Peyer's patch (tissue), 4 donors: ENCODE measurements at places on chromosomes 11 and 22.

DNA sequence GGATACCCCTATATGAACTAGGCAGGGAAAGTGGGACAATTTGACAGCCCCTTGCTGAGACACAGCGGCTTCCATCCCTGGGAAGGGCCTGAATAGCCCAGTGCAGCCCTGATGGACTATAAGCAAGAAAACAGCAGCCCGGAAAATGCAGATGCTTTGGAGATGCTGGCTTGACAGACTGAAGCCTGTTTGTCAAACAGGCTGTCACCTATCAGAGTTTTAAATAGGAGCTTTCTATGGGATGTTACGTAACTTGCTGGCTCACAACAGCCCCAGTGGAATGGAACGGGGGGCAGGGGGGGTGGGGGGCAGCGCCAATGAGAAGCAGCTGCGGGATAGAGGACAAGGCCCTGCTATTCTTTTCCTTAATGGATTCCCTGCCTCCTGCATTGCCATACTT lies 91.9 kb upstream of the NTM start:
- no peak for DNase-seq

DNA sequence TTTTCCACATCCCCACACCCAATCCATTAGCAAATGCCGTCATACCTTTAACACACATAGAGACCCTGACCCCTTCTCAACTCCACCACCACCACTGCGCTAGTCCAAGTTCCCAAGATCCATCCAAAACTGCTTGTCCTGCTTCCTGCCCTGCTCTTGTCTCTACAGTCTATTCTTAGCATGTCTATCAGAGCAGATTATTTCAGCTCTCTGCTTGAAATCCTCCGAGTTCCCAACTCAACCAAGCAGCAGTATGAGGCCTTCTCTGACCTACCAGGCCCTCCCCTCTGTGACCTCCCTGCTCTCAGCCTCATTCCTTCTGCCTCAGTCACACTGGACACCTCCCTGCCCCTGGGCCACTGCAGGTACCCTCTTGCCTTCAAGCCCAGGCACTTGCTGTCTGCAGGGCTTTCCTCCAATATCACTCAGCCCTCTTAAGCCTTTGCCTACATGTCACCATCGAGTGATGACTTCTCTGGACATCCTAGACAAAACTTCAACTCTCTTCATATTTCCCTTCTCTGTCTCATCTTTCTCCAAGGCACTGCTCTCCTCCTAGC lies 134.6 kb downstream of the SPATA19 start:
- no peak for DNase-seq

- no peak for DNase-seq
Observed at GRCh38 chr11:84825106-84825660, 802.0 kb downstream of the DLG2 start.

DNA sequence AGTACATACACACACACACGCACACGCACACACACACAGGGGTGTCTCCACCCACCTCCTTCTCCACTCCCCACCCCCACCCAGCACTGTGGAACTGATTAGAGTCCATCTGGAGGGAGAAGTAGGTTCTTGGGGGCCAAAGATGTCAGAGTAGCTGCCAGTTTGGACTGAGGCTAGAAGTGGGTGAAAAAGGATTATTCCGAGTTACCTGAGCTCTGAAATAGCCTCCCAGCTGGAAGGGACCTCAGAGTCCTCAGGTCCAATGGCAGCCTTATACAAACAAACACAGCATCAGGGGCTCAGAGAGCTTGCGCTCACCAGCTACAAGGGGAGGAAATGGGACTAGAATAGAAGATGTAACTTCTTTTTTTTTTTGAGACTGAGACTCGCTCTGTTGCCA lies 20.8 kb downstream of the IL10RA start:
- no peak for DNase-seq

GRCh38 chr22:45717789-45718188 lies 46.2 kb downstream of the ATXN10 start:
- DNase-seq: no peak

DNA sequence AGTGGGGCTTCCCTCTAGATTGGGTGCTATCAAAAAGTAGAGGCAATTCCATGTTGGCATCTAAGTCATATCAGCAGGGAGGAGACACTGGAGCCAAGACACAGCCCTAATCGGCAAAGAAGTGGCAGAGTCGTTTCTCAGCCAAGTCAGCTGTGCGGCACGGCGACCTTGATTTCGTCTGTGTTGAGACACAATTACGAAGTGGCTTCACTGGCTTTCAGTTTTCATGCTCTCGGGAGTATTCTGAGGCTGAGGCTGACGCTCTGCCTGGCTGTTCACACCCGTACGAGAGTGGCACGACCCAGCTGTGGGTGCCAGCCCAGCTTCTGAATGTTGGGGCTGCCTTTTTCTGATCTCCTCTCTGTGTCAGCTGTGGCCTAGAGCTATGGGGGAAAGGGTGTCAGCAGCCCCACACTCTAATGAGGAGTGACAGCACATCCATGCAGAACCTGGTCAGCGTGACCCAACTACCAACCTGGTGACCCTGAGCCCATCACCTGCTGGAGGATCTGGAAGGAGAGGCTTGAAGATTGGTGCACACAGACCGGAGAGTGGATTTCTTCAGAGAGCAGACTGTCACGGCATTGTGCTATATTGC lies 105.7 kb upstream of the TMEM45B start:
- no peak for DNase-seq

DNA sequence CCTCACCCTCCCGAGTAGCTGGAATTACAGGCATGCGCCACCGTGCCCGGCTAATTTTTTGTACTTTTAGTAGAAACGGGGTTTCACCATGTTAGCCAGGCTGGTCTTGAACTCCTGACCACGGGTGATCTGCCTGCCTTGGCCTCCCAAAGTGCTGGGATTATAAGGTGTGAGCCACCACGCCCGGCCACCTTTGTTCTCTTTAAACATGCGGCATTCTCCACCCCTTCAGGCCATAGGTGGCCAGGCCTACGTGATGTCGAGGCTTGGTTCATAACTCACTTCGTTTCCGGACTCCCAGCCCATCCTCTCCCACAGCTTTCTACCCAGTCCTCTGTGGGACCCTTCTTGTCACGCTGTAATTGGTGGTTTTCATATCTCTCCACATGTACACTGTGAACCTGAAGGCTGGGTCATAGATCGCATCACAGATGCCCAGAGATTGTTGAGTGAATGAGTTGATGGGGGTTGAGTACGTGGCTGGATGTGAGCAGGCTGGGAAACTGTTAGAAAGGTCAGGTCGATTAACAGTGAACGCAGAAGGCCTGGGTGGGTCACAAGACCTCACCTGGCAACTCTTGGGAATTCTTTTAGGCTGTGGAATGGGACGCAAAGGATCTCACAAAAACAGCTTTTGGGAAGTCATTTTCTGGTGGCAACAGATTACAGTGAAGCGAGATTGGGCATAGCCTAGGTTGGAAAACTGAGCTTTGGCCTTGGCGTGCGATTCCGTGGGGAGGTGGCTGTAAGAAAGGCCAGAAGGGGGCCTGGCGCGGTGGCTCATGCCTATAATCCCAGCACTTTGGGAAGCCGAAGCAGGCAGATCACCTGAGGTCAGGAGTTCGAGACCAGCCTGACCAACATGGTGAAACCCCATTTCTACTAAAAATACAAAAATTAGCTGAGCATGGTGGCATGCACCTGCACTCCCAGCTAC lies 44.5 kb downstream of the ST14 start:
- DNase-seq: peak; percentile 52

- no peak for DNase-seq
Observed at GRCh38 chr11:47786373-47786772, 19.2 kb upstream of the FNBP4 start.

- DNase-seq: no peak
Observed at GRCh38 chr11:115500547-115501501, 3.4 kb downstream of the CADM1 start.

DNA sequence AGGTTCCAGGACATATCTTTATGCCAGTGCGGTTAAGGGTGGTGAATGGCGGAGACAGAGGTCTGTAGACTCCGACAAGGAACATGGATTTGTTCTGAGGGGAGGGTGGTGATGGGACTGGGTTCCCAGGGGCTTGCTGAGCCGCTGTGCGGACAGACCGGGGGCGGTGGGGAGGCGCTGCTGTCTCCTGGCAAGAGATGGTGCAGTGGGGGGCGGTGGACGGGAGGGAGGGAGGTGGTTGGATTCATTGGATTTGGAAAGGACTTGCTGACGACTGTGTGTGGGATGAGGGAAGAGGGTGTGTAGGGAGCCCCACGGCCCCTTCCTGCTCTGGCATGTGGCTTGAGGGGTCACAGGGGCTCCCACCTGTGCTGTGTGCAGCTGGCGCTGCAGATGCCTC lies 43.2 kb downstream of the FLRT1 start:
- no peak for DNase-seq

DNA sequence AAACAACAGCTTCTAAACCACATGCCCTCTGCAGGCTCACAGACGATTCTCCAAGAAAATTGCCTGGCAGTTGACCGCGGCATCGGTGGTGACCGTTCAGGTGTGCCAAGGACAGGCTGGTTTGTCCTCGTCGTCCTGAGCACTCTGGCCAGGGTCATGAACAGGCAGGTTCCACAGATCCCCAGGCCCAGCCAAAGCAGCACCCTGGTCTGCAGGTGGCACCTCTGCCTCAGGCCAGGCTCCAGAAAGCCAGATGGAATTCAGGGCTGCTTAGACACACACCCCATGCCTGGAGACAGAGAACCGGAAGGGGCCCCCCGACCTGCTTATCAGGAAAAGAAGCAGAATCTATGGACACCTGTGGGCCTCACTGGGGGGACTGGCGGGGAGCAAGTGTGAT lies 338.7 kb downstream of the BRD1 start:
- DNase-seq: no peak

- DNase-seq: peak; percentile 44
Observed at GRCh38 chr22:49768951-49769690, 58.6 kb downstream of the BRD1 start.

DNA sequence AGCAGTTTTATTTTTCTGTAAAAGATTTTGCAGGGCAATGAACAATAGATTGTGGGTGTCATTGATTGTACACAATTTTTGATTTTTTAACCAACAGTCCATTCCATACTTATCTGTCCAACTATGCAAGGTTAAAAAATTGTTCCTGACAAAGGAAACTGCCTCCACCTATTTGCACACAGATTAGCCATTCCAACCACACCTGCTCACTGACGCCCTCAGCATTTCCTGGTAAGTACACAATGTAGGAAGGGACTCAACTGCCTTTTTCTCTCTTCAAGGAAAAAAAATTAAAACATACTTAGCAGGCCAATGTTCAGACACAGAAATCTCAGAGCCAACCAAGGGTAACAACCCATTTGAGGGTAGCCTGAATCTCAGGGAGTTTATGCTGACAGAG lies 4.3 kb upstream of the FUT4 start:
- no peak for DNase-seq

DNA sequence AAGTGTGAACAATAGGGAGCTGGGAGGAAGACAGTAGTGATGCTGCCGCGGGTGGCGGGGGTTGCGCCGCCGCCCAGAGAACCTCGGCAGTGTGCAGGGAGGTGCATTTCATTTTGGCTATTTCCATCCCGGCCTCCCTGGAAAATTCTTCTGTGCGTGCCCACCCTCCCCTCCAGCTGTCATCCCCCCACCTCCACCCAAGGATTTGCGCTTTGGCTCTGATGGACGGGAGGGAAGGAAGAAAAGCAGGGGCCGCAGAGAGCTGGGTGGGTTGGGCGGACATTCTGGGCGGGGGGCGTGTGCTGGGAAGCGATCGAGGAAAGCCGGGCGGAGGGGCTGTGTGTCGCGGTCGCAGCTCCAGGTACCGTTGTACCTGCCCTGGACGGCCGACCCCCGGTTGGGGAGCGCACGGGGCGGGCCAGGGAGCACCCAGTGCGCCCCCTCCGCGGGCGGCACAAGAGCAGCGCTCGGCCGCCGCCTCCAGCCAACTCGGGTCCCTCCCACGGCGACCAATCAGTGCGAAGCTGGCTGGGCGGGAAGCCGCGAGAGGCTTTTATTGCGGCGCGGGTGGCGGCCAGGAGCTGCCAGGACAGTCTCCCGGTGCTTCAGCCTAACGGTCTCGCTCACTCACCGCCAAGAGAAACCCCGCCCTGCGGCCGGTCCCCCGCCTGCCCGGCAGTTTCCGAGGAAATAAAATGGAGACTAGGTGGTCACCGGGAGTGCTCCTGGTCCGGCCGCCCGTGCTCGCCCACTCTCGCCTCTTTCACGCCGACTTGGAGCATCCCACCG lies 1.6 kb downstream of the NCAM1 start:
- DNase-seq: peak; percentile 57

DNA sequence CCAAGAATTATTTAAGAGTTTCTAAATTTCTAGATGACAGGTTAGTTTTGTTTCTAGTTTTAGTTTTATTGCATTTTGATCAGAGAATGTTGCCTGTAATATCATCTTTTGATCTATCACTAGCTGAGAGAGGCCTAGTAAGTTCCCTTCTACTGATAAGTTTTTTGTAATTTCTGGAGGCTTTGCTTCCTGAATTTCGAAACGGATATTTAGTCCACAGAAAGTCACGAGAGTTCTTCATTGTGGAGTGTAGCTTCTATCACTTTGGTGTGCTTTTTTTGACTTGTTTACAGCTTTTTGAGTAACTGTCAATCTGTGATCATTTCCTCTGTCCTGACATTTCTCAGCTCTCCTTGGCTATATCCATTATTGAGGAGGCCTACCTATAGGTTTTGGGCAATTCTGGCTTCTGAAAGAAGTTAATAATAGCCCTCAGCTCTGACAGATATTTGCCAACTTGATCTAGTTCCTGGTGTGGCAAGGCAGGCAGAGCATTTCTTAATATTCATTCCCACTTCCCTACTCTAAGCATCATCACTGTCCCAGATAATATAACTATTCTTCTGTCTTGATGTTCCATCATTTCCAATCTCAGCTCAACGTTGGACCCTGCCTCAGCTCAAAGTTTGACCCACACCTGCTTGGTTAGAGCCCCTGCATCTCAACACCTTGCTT lies 171.3 kb downstream of the BLID start:
- DNase-seq: no peak
